ENCODE measurements at places on chromosomes 16 and 17.

DNA sequence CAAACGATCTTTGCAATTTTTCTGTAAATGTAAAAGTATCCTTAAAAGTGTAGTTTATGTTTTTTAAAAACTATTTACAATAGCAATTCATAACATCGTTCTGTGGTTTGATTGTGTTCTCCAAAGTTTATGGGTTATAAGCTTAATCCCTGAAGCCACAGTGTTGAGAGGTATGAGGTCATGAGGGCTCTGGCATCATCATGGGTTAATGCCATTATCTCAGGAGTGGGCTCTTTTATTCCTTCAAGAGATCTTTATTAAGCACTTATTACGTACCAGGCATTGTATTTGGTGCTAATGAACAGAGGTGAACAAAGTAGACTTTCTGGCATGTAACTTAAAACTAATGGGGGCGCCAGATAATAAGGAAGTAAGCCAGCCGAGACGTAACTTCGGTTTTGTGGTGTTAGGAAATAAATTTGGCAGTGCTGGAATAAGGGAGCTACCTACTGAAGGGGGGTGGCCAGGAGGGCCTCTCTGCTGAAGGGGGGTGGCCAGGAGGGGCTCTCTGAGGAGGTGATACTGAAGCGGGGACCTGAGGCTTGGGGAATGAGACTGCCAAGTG is 158.1 kb downstream of the VPS53 start:
- DNase-seq, result no peak

GRCh38 chr17:50559674-50560184 is 786 bp upstream of the CACNA1G start:
- DNase-seq, result no peak

DNA sequence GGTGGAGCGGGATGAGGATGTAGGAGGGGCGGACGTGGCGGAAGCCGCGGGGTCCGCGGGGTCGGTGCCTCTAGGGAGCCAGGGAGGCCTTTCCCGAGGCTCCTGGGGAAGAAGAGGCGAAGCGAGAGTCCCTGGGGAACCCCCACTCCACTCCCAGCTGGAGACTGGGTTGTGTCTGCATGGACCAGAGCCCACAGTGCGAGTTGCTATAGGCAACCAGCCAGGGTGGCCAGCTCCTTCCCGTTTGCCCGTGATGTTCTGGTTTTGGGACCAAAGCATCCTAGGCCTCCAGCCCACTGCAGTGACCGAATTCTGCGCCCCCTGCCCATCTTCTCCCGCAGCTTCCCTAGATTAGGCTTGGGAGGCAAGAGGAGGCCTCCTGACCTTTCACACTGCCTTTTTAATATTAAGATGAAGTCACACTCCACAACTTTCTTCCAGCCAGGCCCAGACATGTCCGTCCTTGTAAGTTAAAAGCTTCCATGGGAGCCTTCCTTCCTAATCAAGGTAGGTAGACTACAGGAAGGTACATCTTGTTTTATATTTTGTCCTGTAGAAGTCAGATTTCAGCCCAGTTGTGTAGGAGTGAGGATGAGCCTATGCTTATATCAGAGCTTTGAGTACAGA is 469 bp downstream of the AMZ2 start:
- DNase-seq, result no peak

DNA sequence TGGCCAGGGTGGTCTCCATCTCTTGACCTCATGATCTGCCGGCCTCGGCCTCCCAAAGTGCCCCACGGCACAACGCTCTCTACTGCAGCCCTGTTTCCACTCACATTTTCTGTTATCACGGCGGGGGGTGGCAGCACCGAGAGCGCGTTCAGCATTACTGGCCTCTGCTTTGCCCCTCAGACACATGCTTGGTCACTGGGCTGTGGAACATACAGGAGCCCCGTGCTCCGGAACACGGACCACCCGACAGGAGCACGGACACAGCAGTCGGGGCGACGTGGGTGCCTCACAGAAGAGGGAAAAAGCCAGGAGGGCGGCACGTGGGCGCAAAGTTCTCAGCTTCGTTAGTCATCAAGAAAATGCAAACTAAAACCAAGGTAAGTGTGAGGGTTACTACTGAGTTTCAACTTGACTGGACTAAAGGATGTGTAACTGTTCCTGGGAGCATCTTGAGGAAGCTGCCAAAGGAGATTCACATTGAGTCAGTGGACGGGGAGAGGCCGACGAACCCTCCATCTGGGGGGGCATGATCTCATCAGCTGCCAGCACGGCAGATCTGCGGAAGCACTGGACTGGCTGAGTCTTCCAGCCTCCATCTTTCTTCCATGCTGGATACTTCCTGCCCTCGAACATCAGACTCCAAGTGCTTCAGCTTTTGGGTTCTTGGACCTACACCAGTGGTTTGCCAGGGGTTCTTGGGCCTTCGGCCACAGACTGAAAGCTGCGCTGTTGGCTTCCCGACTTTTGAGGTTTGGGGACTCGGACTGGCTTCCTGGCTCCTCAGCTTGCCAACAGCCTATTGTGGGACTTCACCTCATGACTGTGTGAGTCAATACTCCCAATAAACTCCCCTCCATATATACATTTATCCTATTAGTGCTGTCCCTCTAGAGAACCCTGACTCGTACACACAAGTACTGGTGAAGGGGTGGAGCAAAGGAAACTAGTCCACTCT is 106.8 kb downstream of the ZNF778 start:
- DNase-seq, result no peak

All from NCI-H510A (cell line).